Small intestine (tissue), 16 donors: ENCODE measurements at places on chromosomes 6 and 20. TPM values are rescaled to one million over a fixed set of nuclear protein-coding genes. Genes with fewer than 3 reads are reported as not detected.

- DNase-seq: no peak
Observed at GRCh38 chr6:166809721-166810120, 146.6 kb downstream of the RNASET2 start.

GRCh38 chr6:125574604-125575003 is 174.8 kb upstream of the HEY2 start:
- no peak for DNase-seq

GRCh38 chr20:23331450-23332350 is 18.9 kb upstream of the NXT1 start:
- no peak for DNase-seq

MYBL2 gene
- polyA plus RNA-seq: 1.9 TPM

LY6G6D gene
- not detected for polyA plus RNA-seq

DEF6 gene
- polyA plus RNA-seq: 4.7 TPM

VGLL2 gene
- polyA plus RNA-seq: not detected

DNAH8 gene
- polyA plus RNA-seq: 0.01 TPM
